Neural progenitor cell (in vitro differentiated cells): ENCODE measurements at places on chromosomes 11 and 22.

DNA sequence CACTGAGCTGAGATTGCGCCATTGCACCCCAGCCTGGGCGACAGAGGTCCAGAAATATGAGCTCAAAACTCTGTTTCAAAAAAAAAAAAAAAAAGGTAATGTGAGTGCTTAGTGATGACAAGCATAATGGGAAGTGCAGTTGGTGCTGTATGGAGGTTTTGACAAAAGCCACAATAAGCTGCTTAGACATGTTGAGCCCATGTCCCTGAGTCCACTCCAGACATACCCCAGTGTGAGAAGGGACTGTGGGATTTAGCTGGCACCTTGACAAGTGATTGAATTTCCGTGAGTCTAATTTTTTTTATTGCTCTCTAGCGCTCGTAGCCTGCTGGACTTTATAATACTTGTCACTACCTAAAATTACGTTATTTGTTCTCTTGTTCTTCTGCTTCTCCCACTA is 15.1 kb upstream of the LGR4 start:
- no peak for DNase-seq

GRCh38 chr22:47169801-47170140 is 407.3 kb downstream of the TBC1D22A start:
- no peak for DNase-seq

DNA sequence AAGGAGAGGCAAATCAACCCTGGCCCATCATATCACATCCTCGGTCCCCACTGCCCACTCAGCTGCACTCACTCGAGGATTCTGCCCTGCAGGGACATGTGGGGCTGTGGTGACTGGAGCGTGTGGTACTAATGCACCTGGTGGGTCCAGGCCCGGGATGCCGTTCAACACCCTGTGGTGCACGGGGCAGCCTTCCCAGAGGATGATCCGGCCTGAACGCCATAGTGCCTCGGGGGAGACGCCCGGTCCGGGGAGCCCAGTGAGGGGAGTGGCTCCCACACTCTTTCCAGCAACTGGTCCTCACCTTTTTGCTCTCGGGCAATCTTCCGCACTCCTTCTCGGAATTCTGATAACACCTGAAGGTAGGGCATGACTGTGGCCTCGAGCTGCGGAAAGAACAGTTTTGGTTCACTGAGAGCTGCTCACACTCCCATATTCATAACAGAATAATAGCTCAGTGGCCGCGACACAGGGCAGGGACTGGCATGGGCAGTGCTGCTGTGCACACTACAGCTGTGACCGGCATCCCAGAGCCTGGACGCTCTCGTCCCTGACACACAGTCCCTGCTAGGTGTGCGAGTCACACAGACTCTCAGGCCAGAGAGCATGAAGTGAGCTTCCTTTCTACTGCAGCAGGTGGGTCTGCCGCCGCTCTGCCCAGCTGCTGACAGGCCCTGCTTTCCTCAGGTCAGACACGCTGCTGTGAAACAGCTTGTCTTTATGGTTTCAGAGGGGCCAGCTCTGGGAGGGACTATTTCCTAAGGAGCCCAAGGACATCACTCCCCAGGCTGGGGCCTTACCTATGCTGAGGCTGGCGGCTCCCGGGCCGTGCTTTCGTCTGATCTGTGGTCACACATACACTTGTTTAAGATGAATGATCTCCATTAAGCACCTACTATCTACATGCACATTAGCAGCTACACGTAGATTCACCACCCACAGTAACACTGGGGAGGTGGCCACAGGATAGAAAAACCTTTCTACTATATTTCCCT is 20.1 kb upstream of the NAP1L4 start:
- no peak for DNase-seq

- no peak for DNase-seq
These were observed 57.3 kb downstream of the WNT7B start for GRCh38 chr22:45919504-45920286.

GRCh38 chr22:44850946-44851345 is 98.6 kb downstream of the ARHGAP8 start:
- DNase-seq, result no peak

DNA sequence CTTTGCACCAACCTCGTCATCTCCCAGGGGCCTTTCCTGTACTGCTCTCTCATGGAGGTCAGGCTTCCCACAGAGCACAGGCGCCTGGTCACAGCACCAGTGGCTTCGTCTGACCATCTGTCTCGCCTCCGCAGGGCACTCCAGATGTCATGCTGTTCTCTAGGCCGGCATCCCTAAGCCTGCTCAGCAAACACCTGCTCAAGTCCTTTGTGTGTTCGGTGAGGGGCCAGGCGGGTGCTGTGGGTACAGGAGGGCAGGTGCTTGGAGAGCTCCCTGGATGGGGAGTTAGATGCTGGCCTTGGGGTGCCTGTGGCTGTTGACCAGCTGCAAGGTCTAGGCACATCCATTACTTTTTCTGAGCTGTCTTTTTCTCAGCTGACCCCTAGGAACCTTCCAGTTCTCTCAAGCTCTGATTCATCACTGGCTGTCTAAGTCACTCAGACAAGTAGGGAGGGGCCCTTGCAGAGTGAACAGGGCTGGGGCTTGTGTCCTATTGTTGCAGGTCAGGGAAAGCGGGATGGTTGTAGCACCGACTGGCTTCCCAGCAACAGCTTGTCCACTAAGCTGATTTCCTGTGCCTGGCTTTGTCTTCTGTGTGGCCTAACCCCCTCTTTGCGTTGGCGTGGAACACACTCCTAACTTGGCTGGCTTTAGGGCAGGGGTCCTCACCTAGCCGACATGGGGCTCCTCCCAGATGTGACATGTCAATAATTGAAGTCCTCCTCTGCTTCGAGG is 9.2 kb downstream of the CLDN5 start:
- no peak for DNase-seq

DNA sequence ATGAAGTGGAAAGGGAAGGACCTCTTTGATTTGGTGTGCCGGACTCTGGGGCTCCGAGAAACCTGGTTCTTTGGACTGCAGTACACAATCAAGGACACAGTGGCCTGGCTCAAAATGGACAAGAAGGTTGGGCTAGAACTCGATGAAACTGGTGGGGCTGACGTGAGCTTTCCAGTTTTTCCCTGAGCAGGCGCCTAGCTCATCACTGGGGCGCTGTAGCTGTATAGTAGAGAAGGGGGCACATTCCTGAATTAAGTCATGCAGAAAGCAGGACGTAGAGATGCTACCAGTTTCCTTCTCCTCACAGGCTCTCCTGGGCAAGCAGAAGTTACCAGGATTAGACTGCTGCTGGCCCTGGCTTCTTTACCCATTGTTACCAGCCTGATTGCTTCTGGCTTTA is 33.3 kb downstream of the NF2 start:
- no peak for DNase-seq
